Hematopoietic multipotent progenitor cell (in vitro differentiated cells): ENCODE measurements at places on chromosomes 5 and 9. TPM values are rescaled to one million over a fixed set of nuclear protein-coding genes. Genes with fewer than 3 reads are reported as not detected.

THG1L gene
- 29.1 TPM for total RNA-seq

SLC1A3 gene
- total RNA-seq: 1.3 TPM

PAIP1 gene
- 40.4 TPM for total RNA-seq

ELAVL2 gene
- not detected for total RNA-seq

UNC5A gene
- total RNA-seq: not detected

ZNF346 gene
- total RNA-seq: 27.2 TPM

ASPN gene
- total RNA-seq: not detected

SURF2 gene
- 11.3 TPM for total RNA-seq
